Amygdala (tissue), 56 donors: ENCODE measurements at places on chromosomes 11 and 22.

DNA sequence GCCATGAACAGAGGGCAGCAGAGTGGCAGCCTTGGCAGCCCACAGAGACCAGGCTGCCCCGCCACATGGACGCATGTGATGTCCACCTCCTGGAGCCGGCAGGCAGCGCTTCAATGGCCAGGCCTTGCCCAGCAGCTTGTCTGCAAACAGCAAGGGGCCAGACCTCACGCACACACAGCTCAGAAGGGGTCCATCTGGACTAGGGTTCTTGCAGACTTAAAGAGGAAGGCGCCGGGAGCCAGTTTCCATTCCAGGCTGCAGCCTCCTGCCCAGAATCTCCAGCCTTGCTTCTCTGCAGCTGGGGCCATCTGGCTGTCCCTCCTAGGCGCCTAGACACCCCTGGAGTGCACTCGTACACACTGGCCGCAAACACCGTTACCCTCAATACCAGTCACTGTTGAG, 91.9 kb upstream of the TMEM45B start:
- DNase-seq: no peak

DNA sequence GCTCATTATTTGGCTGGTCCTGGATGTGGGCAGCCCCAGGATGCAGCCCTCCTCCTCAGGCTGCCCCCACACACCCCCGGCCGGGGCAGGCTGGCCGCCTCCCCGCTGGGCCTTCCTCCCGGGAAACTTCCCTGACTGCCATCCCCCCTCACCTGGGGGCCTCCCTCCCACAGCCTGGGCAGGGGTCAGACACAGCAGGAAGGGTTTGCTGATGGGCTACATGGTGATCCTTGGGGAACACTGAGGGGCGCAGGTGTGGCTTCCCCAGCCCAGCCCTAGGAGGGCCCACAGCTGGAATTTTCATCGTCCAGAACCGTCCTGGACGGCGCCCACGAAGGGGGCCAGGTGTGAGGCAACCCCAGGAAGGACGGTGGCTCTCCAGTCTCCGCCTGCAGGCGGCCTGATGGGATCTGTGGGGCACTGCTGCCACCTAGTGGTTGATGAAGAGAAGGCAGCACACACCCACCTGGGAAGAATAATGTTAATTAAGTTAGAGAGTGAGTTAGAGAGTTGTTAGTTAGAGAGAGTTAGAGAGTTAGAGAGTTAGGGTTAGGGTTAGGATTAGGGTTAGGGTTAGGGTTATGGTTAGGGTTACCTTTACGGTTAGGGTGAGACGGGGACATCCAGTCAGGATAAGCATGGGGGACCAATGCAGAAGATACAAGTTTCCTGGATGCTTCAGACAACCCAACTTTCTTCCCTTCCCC, 75.9 kb upstream of the PRR5 start:
- DNase-seq: peak; percentile 49

DNA sequence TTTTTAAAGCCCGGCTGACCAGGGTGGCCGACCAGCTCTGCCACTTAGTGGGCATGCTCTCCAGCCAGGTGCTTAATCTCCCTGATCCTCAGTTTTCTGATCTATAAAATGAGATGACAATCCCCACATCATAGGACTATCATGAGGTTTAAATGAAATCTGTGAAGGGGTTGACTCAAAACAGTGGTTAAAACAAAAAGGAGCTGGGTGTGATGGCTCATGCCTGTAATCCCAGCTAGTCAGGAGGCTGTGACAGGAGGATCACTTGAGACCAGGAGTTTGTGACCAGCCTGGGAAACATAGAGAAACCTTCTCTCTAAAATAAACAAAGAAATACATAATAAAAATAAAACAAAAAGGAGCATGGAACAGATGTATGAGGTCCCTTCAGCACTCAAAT, 3.6 kb upstream of the C11orf86 start:
- no peak for DNase-seq

DNA sequence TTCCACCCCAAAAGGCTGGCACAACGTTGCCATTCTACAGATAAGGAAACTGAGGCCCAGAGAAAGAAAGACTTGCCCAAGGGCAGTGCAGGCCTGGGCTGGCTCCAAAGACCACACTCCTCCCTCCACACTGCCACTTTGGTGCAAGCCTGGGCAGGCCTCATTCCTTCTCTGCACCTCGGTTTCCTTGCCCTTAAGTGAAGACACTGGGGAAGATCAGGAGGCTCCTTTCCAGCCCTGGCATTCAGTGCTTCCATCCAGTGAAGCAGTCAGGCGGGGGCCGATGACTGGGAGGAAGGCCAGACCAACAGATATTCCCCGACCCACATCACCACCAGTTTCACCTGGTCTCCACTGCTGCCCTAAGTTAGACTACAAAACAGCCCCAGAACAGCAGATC, 18.3 kb upstream of the TCF20 start:
- no peak for DNase-seq

- no peak for DNase-seq
These were observed 2.7 kb downstream of the MUC5B start for GRCh38 chr11:1225386-1226225.
